RWPE2 (cell line): ENCODE measurements at places on chromosomes 6 and 20.

GRCh38 chr20:49705358-49705757, 8.3 kb downstream of the B4GALT5 start:
- no peak overlapping the region for H3K27ac ChIP-seq
- H3K4me1 ChIP-seq = peaks cover 21% of the 10 kb centered on the region
- no peaks in the 10 kb centered on the region for H3K27me3 ChIP-seq
- no peak for DNase-seq
- H3K36me3 ChIP-seq = peaks cover 28% of the 10 kb centered on the region

DNA sequence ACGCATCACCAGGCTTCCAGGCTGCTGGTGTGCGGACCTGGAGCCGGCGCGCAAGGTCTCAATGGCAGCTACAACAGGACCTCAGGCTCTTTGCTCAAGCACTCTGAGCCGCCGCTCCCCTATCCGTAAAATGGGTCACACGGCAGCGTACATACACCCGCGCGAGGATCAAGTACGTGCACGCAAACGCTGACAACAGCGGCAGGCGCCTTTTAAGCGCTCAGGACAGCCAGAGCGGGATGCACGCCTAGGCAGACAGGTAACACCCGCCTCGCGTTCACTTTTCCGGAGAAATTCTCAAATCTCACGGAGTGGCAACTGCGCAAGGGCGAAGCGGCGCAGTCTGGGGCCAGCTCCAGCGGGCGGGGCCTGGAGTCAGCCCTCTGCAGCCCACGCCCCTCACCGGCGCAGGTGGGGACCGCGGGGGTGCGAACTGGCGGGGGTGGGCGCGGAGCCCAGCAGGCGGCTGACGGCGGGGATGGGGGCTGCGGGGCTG, 535 bp downstream of the EXOC2 start:
- peak overlapping the region; percentile 81 for H3K4me3 ChIP-seq
- peaks cover 17% of the 10 kb centered on the region; the same call in 1 of the 2 replicates for H3K36me3 ChIP-seq
- peak overlapping the region; percentile 55 for H3K27ac ChIP-seq
- no peaks in the 10 kb centered on the region for H3K27me3 ChIP-seq
- DNase-seq = no peak

DNA sequence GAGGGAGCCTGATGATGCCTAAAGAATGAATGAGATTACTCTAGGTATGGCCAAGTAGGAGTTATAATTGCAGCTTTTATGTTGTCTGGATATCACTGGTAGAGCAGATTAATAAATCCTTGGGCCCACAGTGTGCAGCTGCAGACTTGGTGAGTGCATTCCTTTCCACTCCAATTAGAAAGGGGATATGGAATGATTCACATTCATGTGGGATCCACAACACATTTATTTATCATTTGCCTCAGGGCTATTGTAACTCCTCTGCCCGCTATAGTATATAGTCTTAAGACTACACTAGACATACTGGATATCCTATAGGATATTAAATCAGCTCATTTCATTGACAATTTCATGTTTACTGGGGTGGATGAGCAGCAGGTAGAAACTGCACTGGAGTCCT, 11.6 kb upstream of the HLA-G start:
- peaks cover 5% of the 10 kb centered on the region for H3K4me1 ChIP-seq
- H3K36me3 ChIP-seq = no peaks in the 10 kb centered on the region
- H3K27ac ChIP-seq = no peak overlapping the region
- H3K4me3 ChIP-seq = no peak overlapping the region
- DNase-seq = no peak
- no peaks in the 10 kb centered on the region for H3K27me3 ChIP-seq

- H3K4me3 ChIP-seq = no peak overlapping the region
- H3K27me3 ChIP-seq = peaks cover 2% of the 10 kb centered on the region
- no peak overlapping the region for H3K27ac ChIP-seq
- H3K36me3 ChIP-seq = no peaks in the 10 kb centered on the region
- H3K4me1 ChIP-seq = no peaks in the 10 kb centered on the region
- no peak for DNase-seq
Measured at GRCh38 chr6:132952031-132952867, 137.9 kb downstream of the RPS12 start.

GRCh38 chr6:90495216-90495817, 91.6 kb downstream of the MAP3K7 start:
- no peak overlapping the region for H3K4me3 ChIP-seq
- H3K27me3 ChIP-seq = no peaks in the 10 kb centered on the region
- no peaks in the 10 kb centered on the region for H3K4me1 ChIP-seq

- no peak overlapping the region for H3K27ac ChIP-seq
- H3K36me3 ChIP-seq = no peaks in the 10 kb centered on the region
- H3K27me3 ChIP-seq = no peaks in the 10 kb centered on the region
- no peaks in the 10 kb centered on the region for H3K4me1 ChIP-seq
Measured at GRCh38 chr20:43721097-43721428, 5.7 kb downstream of the GTSF1L start.

GRCh38 chr6:36052097-36052496, 24.5 kb downstream of the MAPK14 start:
- no peaks in the 10 kb centered on the region for H3K27me3 ChIP-seq
- H3K4me1 ChIP-seq = peaks cover 10% of the 10 kb centered on the region
- no peak overlapping the region for H3K4me3 ChIP-seq
- peaks cover 36% of the 10 kb centered on the region for H3K36me3 ChIP-seq

GRCh38 chr6:14826456-14826855, 419.4 kb upstream of the JARID2 start:
- H3K36me3 ChIP-seq = no peaks in the 10 kb centered on the region
- H3K4me1 ChIP-seq = no peaks in the 10 kb centered on the region
- H3K27me3 ChIP-seq = no peaks in the 10 kb centered on the region
- no peak for DNase-seq
- no peak overlapping the region for H3K27ac ChIP-seq

GRCh38 chr6:170263410-170263809, 27.5 kb downstream of the DLL1 start:
- H3K27me3 ChIP-seq = no peaks in the 10 kb centered on the region
- H3K27ac ChIP-seq = no peak overlapping the region
- H3K36me3 ChIP-seq = no peaks in the 10 kb centered on the region
- peak; percentile 38 for DNase-seq
- no peak overlapping the region for H3K4me3 ChIP-seq

DNA sequence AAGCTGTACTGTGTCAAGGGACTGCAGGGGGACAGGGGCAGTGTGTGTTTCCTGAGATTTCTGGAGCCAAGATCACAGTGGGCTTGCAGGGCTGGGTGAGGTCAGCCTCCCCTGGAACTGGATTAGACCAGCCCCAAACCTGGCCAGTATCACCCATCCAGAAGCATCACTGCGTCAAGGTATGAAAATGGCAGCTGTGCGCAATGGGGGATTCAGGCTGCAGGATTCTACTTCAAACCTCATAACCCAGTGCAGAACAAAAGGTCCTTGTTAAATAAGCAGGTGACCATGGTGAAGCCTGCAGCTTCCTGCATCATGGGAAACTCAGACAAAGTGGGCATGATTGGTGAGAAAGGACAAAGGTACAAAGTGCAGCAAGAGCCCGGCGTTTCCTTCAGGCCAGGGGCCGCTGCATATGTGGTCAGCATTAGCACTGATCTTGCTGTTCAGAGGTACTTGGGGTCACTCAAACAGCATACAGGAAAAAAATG, 33.4 kb downstream of the TRAF3IP2 start:
- DNase-seq = no peak
- H3K4me3 ChIP-seq = no peak overlapping the region
- peak overlapping the region; percentile 90 for H3K27ac ChIP-seq
- peaks cover 49% of the 10 kb centered on the region for H3K4me1 ChIP-seq
- H3K27me3 ChIP-seq = no peaks in the 10 kb centered on the region
- H3K36me3 ChIP-seq = peaks cover 87% of the 10 kb centered on the region

DNA sequence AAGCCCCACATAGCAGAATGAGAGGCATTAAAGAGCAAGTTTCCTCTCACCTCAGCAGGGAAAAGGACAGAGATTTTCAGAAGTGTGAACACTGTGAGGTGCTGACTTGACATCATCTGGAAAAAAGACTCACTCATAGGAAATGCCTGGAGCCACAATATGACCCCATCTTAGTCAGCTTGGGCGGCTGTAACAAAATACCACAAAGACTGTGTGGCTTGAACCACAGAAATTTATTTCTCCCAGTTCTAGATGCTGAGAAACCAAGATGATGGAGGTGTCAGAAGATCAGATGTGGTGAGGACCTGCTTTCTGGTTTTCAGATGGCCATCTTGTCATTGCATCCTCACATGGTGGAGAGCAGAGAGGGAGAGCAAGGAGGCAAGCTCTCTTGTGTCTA, 253.1 kb downstream of the ADGB start:
- no peak for DNase-seq
- no peaks in the 10 kb centered on the region for H3K36me3 ChIP-seq
- no peaks in the 10 kb centered on the region for H3K4me1 ChIP-seq
- H3K27me3 ChIP-seq = no peaks in the 10 kb centered on the region

DNA sequence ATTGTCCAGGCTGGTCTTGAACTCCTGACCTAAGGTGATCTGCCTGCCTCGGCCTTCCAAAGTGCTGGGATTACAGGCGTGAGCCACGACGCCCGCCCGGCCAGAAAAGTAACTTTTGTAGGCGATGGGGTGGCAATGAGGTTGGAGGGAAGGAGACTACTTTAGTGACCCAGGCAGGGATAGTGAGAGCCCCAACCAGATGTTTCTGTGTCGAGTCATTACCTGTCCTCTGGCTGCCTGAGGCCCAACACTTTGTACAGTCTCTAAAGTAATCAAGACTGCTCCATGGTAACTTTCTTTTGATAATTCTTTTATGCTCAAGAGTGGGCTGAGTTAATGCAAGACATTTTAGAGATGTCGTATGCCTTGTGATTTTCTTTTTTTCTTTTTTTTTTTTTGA, 6.8 kb downstream of the SASH1 start:
- H3K36me3 ChIP-seq = no peaks in the 10 kb centered on the region
- no peak overlapping the region for H3K4me3 ChIP-seq
- peaks cover 3% of the 10 kb centered on the region for H3K4me1 ChIP-seq
- DNase-seq = no peak
- no peak overlapping the region for H3K27ac ChIP-seq

GRCh38 chr6:53109612-53110011, 39.0 kb downstream of the GCM1 start:
- no peak overlapping the region for H3K4me3 ChIP-seq
- no peak for DNase-seq
- no peaks in the 10 kb centered on the region for H3K27me3 ChIP-seq
- no peak overlapping the region for H3K27ac ChIP-seq
- peaks cover 23% of the 10 kb centered on the region for H3K4me1 ChIP-seq
- no peaks in the 10 kb centered on the region for H3K36me3 ChIP-seq

DNA sequence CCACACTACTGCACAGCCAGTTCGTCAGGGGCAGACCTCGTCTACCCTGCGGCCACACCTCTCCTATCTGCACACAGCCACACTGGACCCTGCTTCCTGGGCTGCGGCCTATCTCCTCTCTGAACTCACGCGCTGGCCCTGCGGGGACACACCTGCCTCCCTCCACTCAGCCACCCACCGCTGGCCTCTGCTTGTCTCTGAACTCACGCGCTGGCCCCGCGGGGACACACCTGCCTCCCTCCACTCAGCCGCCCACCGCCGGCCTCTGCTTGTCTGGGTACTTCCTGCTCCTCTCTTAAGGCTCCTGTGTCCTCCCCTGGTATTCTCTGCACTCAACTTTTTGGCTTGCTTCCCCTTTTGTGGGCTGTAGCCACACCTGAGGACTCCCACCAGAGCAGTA, 52.3 kb downstream of the HUS1B start:
- H3K4me3 ChIP-seq = no peak overlapping the region
- H3K36me3 ChIP-seq = peaks cover 32% of the 10 kb centered on the region
- H3K27me3 ChIP-seq = no peaks in the 10 kb centered on the region
- H3K27ac ChIP-seq = no peak overlapping the region

GRCh38 chr6:52503851-52504781, 72.7 kb downstream of the TRAM2 start:
- H3K27me3 ChIP-seq = no peaks in the 10 kb centered on the region
- DNase-seq = peak; percentile 100
- H3K36me3 ChIP-seq = peaks cover 56% of the 10 kb centered on the region
- H3K27ac ChIP-seq = peak overlapping the region; percentile 95
- H3K4me3 ChIP-seq = no peak overlapping the region
- H3K4me1 ChIP-seq = peaks cover 30% of the 10 kb centered on the region
